ENCODE measurements at places on chromosomes 2 and 18.

DNA sequence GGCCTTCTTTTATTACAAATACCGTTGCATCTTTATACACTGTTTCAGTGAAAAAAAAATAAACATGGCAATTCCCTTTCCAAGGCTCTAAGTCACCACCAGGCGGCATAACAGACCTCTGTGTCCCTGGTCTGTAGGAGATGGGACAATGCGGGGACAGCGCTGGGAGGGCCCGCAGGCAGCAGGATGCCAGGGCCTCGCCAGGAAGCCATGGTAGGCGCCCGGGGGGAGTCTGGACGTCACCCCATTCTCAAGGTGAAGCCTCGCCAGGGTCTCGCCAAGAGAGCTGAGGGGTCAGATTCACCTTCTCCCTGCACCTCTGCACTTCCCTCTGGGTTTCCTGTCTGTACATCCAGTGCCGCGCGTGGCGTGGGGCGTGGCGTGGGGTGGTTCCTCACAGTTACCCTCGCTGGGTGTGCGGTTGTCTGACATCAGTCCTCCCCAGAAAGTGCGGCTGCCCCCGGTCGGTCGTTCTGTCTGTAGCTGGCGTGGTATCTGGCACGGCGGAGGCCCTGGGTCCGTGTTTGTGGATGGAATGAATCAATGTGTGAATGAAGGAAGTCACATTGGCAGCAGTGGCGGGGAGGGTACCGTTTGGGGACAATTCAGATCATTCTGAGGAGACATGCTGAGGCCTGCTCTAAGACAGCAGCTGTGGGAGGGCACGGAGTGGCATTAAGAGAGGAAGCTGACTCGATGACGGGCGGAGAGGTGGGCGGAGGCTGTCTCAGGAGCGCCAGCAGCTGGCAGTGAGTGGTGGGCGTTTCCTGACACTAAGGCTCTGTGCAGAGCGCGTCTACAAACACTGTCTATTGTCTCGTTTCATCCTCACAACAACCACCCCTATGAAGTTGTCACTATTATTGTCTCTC lies 46.0 kb downstream of the LRRFIP1 start:
- DNase-seq, result no peak

GRCh38 chr18:64409511-64409910 lies 260.6 kb upstream of the LINC00305 start:
- no peak for DNase-seq

GRCh38 chr18:512957-513356 lies 12.5 kb upstream of the COLEC12 start:
- no peak for DNase-seq

DNA sequence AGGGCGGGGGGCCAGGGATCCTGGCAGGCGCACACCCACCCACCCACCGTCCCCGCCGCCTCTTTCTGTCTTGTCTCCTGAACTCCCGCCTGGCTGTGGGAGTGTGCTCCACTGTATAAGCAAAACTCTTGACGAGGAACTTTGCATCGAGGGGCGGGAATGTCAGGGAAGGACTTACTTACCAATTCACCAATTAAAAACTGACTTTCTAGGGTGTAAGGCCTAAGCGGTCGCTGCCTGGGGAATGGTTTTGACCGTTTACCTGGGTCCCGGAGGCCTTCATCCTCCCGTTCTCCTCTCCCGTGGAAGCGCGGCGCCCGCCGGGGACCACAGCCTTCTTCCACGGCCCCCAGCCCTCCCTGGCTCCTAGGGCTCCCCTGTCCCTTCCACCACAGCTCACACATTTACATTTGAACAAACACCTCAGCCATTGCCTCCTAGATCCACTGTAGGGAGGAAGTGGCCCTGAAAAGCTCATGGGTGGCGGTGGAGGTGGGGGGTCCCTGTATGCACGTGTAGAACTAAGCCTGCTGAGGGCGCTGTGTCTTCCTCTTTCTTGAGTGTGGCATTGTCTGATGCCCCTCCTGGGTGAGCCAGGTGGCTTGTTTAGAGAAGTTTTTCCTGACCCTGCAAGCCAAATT lies 8.9 kb downstream of the ASIC4 start:
- no peak for DNase-seq

DNA sequence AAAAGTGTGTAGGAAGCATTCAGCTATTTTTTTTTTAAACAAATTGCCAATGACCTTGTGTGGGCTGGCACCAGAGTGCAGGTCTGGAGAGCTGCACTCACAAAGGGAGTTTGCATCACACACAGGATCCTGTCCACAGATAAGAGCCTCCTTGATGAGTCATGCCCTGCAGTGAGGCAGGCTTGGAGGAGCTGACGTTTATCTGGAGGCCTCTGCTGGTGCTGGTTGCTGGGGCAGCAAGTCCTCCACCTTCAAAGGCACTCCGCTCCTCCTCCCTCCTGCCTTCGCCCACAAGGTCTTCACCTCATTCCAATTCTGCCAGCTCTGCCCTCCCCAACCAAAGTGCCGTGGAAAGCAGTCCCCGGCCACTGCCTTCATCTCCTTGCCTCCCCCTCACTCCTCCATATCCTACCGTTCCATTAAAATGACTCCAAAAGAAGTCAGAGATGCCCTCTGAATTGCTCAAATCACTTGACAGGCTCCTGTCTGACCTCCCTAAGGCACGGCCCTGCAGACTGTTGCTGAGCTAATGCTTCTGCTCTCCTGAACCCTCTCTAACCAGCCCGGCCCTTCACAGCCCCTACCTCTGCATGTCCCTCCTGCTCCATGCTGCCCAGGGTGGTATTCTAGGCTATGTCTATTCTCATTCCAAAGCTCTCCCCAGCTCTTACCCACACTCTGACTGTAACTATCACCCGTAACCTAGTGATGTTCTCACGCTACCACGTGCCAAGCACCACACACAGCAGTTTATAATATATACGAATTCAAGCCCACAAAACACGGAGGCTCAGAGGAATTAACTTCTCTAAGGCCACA lies 30.9 kb downstream of the LONRF2 start:
- no peak for DNase-seq
